ENCODE measurements at places on chromosomes 1 and 21.

DNA sequence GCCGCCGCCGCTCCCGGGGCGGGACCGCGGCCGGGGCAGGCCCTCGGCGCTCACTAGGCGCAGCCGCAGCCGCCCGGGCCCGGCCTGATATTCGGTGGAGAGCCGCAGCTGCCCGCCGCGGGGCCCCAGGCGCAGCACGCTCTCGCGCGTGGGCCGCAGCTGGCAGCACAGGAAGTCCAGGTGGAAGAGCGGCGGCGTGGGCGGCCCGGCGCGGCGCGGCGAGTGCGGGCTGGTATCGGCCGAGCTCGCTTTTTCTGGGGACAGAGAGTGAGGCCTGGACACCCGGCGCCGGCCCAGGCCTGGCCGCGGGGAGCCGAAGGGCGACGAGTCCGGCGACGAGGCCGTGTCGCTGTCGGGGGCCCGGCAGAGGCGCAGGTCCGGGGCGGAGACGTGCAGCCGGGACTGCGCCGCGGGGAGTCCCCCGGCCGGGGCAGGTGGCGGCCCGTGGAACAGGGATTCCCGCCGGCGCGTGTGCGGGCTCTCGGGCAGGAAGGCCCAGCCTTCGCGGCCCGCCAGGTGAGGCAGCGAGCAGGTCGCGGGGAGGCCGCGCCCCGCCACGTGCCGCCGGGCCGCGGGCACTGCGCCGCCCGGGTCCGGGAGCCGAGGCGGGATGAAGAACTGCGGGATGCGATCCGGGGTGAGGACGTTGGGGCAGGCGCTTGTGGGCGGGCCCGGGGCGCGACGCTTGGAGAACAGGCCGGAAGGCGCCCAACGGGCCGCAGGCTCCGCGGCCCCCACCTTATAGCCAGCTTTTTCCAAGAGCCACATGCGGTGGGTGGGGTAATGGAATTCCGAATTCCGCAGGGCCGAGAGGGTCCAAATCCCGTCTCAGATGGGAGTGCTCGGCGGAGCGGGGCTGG lies 1.2 kb downstream of the C2CD4D start:
- no peak for DNase-seq

- DNase-seq: peak; percentile 40
Observed at GRCh38 chr1:58282623-58283387, 263.7 kb downstream of the OMA1 start.

DNA sequence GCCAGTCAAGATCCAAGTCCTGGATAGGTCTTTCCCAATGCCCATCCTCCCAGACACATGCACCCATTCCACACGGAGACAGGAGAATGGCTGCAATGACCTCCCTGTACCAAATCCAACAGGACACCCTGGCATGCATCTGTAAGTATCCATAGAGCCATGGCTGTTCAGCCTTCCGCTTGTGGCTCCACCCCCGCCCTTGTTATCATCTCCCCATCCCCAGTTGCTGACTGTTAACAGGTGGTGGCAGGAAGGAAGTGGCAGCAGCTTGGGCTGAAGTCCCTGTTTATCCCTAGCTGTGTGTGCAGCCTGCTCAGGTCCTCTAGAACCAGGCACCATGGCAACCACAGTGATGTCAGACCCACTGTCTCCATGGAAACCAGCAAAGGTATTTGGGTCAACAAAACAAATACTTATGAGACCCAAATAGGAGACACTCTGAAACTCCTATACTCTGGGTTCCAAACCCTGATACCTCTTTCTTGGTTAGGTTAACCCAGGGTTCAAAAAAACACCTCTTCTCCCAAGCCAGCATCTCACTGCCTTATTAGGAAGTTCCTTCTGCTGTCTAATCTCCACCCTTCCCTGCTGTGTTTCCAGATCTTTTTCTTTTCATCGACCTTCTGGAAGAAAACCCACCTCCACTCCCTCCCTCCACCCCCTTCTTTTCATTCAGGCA lies 721 bp downstream of the PBXIP1 start:
- DNase-seq: peak; percentile 76

GRCh38 chr1:35029761-35030160 lies 2.0 kb downstream of the ZMYM6 start:
- DNase-seq: no peak

- no peak for DNase-seq
Observed at GRCh38 chr1:35298464-35298863, 30.0 kb downstream of the ZMYM4 start.

GRCh38 chr1:234579967-234580366 lies 30.0 kb downstream of the IRF2BP2 start:
- DNase-seq: no peak

GRCh38 chr1:206039046-206039973 lies 13.7 kb upstream of the RHEX start:
- DNase-seq: no peak

- no peak for DNase-seq
Observed at GRCh38 chr1:67434491-67434890, 4.3 kb upstream of the SERBP1 start.

DNA sequence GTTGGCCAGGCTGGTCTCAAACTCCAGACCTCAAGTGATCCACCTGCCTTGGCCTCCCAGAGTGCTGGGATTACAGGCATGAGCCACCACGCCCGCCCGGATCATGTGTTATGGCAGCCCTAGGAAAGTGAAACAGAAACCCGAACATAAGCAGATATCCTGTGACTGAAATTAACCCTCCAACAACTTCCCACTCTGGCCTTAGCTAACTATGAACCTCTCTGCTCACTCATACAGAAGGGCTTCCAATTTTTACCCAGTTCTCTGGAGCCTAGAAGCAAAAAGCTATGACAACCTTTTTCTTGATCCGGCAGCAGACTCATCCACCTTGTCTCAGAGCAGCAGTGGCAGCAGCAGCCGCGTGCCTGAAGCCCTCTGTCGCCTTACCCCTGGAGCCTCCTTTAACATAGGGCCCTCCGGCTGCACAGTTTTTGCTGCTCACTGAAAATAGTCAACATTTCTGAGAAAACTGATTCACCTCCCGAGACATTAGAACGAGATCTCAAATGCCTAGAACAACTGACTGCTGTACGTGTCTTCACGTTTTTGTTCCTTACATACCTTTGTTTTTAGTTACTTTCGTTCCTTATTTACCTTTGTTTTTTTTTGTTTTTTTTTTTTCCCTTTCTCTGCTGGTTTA lies 9.3 kb downstream of the CBR1 start:
- DNase-seq: no peak
